ENCODE measurements at places on chromosomes 12 and 14.
A peak's percentile ranks its signal among the peaks of the same experiment; 100 is the strongest.

DNA sequence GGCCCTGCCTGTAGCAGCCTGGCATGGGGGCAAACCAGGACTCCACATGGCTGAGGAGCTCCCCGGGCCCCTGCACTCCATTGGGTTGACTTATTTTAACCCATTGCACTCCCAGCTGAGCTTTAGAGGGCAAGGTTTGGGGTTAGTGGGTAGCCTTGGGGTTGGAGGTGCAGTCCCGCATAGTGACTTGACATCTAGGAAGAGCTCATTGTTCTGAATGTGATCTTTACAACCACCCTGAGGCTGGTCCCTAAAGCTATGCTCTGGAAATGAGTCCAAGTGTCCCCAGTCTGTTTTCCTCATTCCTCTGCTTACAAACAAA lies 36.4 kb downstream of the NFKBIA start:
- no peak for DNase-seq

GRCh38 chr14:21043387-21043973 lies 1.3 kb downstream of the RNASE7 start:
- DNase-seq, result no peak

DNA sequence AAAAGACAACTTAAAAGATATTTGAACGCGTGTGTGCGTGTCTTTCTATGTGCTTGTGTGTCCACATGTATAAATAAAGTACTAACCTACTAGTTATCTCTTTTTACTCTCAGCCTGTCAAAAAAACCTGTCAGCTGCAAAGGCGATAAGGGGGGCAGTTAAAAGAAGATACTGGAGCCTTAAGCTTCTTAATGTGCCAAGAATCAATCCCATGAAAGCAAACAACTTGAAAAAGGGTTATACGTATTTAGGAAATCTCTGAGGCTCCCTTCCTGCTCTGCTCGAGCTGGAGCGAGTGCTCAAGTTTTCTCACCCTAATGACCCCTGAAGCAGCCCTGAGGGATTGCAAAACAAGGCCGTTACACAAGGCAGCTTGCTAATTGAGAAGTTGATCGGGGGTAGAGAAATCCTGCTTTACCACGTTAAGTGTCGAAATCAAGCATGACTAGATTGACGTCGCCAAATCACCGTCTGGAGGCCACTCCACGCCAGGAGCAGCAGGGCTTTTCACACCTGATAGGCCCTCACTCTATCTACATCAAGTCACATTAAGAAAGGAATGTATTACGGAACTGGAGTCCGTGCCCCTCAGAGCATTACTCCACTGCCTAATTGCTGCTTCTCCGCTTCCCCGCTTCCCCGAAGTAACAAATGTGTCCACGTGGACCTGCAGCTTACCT lies 32.4 kb downstream of the LMO3 start:
- DNase-seq, result peak; percentile 73

DNA sequence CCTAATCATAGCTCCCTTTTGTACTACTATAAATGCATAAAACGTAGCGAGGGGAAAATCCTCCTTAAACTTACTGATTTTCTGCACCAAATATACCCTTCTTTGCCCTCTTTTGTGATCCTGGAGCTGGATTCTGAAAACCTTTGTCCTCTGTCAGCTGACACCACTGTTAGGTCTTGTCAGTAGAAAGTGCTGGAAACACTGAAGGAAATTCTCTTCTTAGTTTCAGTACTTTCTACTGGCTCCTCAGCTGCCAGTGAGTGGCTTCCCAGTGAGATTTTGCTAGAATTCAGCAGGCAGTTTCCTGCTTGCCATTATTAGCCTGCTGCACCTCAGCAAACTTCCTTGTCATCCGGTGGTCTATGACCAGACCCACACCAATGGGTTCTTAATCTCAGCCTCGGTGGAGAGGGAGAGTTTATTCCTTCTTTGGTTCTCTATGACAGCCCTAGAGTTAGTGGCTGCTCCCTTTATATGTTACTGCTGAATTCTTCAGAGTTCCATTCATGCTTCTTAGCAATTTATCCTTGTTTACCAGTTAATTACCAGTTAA lies 476.2 kb downstream of the FSCB start:
- DNase-seq, result no peak

GRCh38 chr12:46489951-46490388 lies 117.4 kb upstream of the SLC38A2 start:
- no peak for DNase-seq

DNA sequence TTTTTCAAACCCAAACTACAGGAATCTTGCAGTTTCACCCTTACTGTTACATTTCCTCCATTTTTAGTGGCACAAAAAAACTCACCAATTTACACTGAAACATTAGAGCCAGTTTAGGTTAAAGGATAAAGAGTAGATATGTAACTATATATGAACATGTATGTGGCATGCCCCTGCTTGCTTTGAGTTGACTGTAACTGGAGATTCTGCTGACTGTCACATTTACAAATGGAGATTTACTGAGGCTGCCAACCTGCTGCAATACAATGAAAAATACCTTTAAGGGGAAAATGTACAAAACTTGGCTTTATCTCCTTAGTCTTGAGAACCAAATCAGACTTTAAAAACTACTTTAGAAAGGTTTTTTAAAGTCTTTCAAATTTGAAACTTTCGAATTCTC lies 28.3 kb downstream of the STON2 start:
- DNase-seq, result no peak

DNA sequence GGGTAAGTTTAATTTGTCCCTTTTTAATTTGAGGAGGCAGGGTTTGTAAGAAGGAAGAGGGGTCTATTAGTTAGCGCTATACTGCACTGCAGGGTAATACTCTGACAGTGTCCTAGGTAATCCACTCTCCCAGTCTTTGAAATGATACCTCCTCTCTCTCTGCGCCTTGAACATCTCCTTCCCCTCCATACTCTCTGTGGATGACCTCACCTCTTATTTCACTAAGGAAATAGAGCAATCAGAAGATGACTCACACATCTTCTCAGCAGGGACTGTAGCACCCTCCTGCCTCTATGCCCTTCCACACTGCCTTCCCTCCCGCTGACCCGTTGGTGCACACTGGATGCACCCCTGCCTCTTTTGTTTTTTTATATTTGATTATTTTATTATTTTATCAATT lies 94.2 kb downstream of the GRIP1 start:
- DNase-seq, result no peak

DNA sequence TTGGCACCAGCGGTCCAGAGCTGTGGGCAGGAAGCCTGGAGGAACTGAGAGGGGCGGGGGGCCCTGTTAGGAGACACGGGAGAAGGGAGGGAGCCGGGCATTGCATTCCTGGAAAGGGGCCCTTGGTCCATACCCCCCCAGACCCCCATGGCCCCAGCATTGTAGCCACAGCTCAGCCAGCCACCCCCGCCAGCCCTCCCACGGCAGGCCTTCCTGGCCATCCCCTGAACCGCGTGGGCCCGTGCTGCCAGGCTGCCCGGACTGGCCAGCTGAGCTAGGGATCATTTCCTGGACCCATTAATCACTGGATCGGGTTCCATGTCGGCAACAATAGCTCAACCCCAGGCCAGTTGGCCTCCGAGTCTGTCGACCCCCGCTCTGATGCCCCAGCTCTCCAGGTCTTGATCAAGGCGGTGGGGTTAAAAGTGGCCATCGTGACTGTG lies 39.8 kb upstream of the DIO3 start:
- DNase-seq, result no peak

GRCh38 chr12:58695263-58695662 lies 225.0 kb downstream of the LRIG3 start:
- DNase-seq, result no peak

DNA sequence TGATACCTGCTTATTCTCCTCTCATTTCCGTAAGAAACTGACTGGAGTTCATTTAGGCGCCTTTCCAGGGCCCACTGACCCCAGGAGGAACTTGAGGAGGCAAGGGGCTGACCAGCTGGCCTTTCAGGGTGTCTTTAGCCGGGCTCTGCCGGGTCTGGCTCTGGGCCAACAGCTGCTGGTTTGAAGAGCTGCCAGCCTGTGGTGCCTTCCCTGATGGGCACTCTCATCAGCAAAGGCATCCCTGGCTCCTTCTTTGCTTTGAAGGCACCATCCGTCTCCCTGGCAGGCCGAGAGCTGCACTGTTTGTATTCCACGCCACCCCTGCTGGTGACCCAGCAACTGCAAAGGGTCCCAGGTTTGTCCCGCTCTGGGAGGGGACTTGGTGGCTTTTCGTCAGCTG lies 42.0 kb downstream of the IQSEC3 start:
- DNase-seq, result no peak

DNA sequence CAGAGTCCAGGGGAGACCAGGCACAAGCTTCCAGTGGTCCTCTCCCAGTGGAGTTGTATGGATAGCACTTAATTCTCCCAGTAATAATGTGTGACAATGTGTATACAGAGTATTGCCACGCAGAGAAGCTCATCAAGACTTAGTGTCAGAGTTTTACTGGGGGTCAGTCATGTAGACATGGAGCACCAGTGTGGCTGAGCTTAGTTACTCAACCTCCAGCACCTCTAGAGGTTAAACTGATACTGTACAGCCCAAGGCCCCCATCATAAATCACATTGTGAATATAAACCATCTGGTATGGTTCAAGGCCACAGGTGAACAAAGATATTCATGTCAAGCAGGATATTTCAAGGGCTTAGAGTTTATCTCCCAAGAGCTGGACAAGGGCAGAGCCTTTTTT lies 378.1 kb upstream of the TMPO start:
- DNase-seq, result no peak

DNA sequence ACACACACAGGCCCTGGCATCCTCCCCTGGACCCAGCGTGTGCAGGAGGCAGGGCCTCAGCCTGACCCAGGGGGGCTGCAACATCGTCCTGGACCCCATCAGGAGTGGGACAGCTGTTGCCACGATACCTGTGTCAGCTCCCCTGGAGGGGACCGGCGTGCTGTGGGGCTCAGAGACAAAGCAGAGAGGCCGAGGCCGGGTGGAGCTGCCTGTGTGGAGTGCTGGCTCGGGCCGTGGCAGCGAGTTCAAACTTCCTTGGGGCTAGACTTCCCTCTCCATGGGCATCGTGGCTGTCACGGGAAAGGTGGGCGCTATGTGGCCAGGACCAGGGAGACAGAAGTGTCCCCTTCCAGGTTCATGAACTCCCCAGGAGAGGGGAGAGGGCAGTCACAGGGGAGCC lies 155.0 kb upstream of the SFSWAP start:
- DNase-seq, result no peak

DNA sequence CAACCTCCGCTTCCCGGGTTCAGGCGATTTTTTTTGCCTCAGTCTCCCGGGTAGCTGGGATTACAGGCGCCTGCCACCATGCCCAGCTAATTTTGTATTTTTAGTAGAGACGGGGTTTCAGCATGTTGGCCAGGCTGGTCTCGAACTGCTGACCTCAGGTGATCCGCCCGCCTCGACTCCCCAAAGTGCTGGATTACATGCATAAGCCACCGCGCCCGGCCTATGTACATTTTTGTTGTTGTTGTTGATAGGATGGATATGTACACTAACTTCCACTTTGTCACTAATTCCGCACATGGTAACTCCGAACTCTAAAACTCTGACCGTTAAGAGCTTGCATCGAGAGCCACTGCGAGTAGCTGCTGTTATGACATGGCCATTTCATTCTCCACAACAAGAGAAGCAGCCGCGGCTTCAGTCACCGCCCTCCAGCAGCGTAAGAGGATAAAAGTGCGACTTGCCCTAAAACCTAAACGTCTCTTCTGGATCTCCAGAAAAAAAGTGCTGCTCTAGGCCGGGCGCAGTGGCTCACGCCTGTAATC lies 742 bp upstream of the MARS1 start:
- no peak for DNase-seq

- DNase-seq, result no peak
Observed at GRCh38 chr14:48373981-48374380, 698.6 kb upstream of the MDGA2 start.

- DNase-seq, result no peak
Observed at GRCh38 chr12:90896821-90897220, 58.2 kb downstream of the CCER1 start.

DNA sequence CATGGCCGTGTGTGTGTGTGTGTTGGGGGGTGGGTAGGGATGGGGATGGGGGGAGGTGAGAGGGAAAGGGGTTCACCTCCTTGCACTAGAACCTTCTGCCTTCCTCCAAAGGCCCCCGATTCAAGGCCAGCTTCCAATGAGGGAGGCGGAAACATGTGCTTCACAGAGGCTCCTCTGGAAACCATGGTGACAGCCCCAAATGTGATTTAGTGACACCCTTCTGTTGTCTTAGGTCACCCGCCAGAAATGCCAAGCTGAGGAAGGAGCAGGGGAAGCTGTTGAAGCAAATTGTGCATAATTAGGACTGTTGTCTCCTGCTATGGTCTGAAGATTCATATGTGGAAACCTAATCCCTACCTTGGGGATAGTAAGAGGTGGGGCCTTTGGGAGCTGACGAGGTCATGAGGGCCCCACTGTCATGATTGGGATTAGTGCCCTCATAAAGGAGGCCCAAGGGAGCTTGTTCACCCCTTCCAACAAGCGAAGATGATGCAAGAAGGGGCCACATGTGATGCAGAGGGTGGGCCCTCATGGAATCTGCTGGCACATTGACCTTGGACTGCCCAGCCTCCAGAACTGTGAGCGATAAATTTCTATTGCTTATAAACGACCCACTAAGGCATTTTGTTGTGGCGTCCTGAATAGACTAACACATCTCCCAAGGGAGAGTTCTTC lies 95.2 kb downstream of the AACS start:
- no peak for DNase-seq

- no peak for DNase-seq
Observed at GRCh38 chr14:33432407-33433023, 493.8 kb downstream of the NPAS3 start.

DNA sequence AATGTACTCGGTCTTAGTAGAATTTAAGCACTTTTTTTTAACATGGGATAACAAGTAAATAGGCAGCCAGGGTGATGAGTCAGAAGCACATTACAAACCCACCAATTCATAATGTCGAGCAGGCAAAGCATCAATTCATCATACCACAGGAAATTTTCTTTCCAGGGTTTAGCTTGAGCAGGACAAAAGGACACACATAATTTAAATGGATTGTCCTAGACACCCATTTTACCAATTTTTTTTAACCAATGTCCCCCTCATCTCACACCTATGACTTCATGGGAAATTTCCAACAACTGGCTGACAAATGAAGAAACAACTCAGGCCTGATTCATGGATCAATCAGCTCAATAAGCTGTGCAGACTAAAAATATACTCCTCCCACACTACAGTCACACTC lies 58.8 kb upstream of the FOXG1 start:
- no peak for DNase-seq

All from tibial artery (tissue), 4 donors.